Caco-2 (cell line): ENCODE measurements at places on chromosomes 16 and 17.

DNA sequence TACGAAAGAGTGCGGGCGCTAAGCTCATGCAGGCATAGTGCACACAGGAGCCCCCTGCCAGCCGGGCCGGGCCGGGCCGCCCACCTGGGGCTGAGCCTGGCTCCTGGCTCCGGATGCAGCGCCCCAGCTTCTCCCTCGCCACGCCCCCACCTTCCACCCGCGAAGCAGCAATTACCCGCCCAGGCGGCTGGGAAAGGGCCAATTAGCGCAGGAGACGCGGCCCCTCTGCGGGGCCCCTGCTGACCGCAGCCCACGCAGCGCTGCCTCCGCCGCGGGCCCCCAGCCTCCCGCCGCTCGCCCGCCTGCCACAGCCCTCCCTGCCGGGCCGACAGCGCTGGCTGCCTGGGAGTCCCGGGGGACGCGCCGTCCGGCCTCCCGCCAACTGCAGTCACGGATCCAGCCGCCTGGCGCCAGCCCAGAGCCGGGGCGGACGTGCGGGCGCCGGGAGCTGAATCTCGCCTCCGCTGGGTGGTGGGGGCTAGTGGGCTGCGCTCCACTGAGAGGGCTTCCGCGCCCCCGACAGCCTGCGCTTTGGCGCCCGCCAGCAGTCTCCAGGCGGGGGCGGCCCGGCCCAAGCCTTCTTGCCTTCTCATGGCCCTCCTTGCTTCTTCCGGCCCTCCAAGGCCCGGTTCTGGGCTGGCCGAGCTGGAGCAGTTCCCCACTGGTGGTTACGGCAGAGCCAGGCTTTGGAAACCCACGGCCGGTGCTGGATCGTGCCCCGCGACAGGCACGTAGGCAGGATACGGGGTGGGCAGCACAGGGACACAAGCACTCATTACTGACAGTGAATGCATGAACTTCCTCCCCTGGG, 14.9 kb upstream of the CBFB start:
- H3K36me3 ChIP-seq = no peaks in the 10 kb centered on the region
- H3K4me1 ChIP-seq = peaks cover 9% of the 10 kb centered on the region; the same call in 1 of the 2 replicates
- H3K27me3 ChIP-seq = no peaks in the 10 kb centered on the region
- peak overlapping the region; percentile 31 for H3K4me3 ChIP-seq
- no peak overlapping the region for H3K27ac ChIP-seq

DNA sequence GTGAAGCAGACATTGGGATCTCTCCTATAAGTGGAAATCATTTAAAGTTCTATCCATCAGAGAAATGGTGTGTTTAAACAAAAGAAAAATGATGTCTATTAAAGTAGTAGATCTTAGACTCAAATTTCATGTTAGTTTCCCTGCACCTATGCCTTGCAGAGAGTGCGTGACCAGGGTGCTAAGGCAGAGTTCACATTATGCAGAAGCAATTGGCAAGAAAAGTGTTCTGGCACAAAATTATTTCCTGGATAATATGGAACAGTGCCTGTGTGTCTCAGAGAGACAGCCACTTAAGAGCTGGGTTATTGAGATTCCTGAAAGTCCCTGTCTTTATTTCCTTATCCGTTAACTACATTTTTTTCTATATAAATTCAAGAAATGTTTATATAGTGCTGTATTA, 457.0 kb downstream of the CDH8 start:
- DNase-seq = no peak
- H3K36me3 ChIP-seq = no peaks in the 10 kb centered on the region
- no peaks in the 10 kb centered on the region for H3K4me1 ChIP-seq
- no peak overlapping the region for H3K4me3 ChIP-seq
- H3K27ac ChIP-seq = no peak overlapping the region

- DNase-seq = no peak
- H3K4me3 ChIP-seq = no peak overlapping the region
- no peaks in the 10 kb centered on the region for H3K36me3 ChIP-seq
- no peaks in the 10 kb centered on the region for H3K4me1 ChIP-seq
- no peak overlapping the region for H3K27ac ChIP-seq
Observed at GRCh38 chr16:12976936-12977335, 75.5 kb downstream of the SHISA9 start.

- no peak within 1 kb of the TSS for H3K27ac ChIP-seq
- H3K36me3 ChIP-seq = no peaks in the 10 kb centered on the region
- H3K27me3 ChIP-seq = no peaks in the 10 kb centered on the region
- no peak within 1 kb of the TSS for H3K4me3 ChIP-seq
Observed at GRCh38 chr16:67164599-67165061, at the start of gene HSF4. TSS of gene HSF4 (plus strand) at chr16:67164745. CDS start at chr16:67164812, 67 bp downstream.

GRCh38 chr17:6427279-6427781, 7.6 kb downstream of the AIPL1 start:
- no peak overlapping the region for H3K4me3 ChIP-seq
- no peak overlapping the region for H3K27ac ChIP-seq
- no peak for DNase-seq
- H3K36me3 ChIP-seq = no peaks in the 10 kb centered on the region

DNA sequence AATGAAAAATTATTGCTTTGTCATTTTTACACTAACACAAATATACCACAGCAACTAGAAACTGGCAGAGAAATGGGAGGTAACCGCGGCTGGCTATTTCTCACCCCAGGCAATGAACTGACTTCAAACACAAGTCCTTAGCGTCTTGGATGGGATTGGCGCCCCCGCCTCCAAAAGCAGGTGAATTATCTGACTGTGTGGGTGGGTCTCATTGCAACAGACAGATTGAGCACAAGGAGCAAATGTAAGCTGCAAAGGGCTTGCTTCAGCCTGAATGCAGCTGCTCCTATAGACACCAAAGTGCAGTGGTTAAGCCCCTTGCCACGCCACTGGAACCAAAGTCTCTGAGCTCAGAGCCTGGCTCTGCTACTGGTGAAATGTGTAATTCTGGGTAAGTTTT, 225.0 kb downstream of the XYLT1 start:
- H3K27me3 ChIP-seq = no peaks in the 10 kb centered on the region
- no peaks in the 10 kb centered on the region for H3K36me3 ChIP-seq
- H3K4me3 ChIP-seq = no peak overlapping the region
- no peak overlapping the region for H3K27ac ChIP-seq

DNA sequence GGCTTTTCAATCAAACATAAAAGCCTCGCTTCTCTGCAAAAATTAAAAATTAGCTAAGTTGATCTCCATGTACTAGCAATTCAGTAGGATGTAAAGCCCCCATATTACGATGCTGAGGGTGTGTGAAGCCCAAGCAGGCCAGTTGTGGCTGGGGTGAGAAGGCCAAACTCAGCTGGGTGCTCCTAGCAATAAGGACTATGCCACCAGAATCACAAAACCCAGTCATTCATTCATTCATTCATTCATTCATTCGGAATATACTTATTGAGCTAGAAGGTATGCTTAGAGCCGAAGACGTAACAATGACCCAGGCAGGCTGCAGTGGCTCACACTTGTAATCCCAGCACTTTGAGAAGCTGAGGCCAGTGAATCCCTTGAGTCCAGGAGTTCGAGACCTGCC, 3.9 kb upstream of the CRYBA1 start:
- no peaks in the 10 kb centered on the region for H3K36me3 ChIP-seq
- H3K27ac ChIP-seq = no peak overlapping the region
- H3K27me3 ChIP-seq = no peaks in the 10 kb centered on the region
- H3K4me3 ChIP-seq = no peak overlapping the region
- DNase-seq = no peak
- H3K4me1 ChIP-seq = no peaks in the 10 kb centered on the region

- DNase-seq = no peak
- no peaks in the 10 kb centered on the region for H3K27me3 ChIP-seq
- H3K27ac ChIP-seq = no peak overlapping the region
- H3K4me1 ChIP-seq = no peaks in the 10 kb centered on the region
Observed at GRCh38 chr17:80971704-80972304, 19.8 kb upstream of the CHMP6 start.

GRCh38 chr17:48795444-48796162, 21.4 kb downstream of the TTLL6 start:
- peak overlapping the region; percentile 99 for H3K27ac ChIP-seq
- H3K4me1 ChIP-seq = peaks cover 61% of the 10 kb centered on the region
- H3K4me3 ChIP-seq = no peak overlapping the region

DNA sequence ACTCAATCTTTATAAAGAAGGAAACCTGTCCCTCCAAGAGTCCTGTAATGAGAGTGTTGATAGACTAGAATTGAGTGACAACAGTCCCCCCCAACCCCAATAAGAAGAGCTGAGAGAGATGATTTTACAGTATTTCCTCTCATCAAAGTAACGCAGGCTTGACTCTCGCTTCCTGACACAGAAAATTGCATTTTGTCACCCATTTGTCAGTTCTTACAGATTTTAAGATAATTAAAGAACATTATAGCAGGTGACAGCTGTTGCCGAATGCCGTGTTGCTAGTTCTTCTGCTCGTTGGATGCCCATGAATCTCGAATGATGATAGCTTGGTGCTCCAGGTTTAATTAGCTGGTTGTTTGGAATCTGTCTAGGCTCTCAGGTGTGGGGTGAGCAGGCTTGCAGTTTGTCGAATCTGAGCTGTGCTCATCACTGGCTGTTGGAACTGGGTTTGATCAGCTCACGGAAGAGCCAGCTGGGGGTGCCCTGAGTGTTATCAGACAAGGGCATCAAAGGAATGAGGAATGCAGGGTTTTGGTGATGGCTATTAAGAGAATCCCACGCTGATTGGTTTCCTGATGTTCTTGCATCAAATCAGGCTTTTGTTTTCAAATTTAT, 84.8 kb upstream of the CPHXL start:
- no peaks in the 10 kb centered on the region for H3K4me1 ChIP-seq
- DNase-seq = no peak
- H3K27ac ChIP-seq = no peak overlapping the region
- H3K4me3 ChIP-seq = no peak overlapping the region
- H3K27me3 ChIP-seq = no peaks in the 10 kb centered on the region
- H3K36me3 ChIP-seq = no peaks in the 10 kb centered on the region
